ENCODE measurements at places on chromosomes 2 and 18. TPM values are rescaled to one million over a fixed set of nuclear protein-coding genes. Genes with fewer than 3 reads are reported as not detected.
A peak's percentile ranks its signal among the peaks of the same experiment; 100 is the strongest.

- no peaks in the 10 kb centered on the region for H3K27me3 ChIP-seq
- no peak overlapping the region for H3K27ac ChIP-seq
- no peak for DNase-seq
- no peaks in the 10 kb centered on the region for H3K4me1 ChIP-seq
- H3K36me3 ChIP-seq: no peaks in the 10 kb centered on the region
Measured at GRCh38 chr2:211070547-211070946, 514.1 kb downstream of the CPS1 start.

DNA sequence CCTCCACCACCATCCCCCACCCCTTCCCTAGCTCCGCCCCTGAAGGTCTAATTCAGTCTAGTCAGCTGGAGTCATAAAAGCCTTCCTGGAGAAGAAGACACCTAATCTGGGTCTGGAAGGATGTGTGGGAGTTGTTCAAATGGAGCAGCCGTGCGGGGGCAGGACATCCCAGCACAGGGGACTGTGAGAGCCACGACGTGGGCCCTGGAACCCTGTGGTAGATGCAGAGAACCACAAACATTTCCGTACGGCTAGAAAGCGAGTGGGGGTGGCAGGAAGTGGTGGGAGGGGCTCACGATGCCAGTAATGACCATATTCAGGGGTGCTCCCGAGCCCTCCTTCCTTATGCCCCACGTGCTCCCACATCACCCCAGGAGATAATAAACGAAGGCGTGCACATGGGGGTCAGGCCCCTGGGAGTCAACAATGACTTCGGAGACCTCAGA, 20.9 kb upstream of the COL6A3 start:
- peaks cover 25% of the 10 kb centered on the region for H3K4me1 ChIP-seq
- H3K36me3 ChIP-seq: no peaks in the 10 kb centered on the region
- H3K27ac ChIP-seq: peak overlapping the region; percentile 65
- no peak overlapping the region for H3K4me3 ChIP-seq
- DNase-seq: no peak
- H3K27me3 ChIP-seq: no peaks in the 10 kb centered on the region

DNA sequence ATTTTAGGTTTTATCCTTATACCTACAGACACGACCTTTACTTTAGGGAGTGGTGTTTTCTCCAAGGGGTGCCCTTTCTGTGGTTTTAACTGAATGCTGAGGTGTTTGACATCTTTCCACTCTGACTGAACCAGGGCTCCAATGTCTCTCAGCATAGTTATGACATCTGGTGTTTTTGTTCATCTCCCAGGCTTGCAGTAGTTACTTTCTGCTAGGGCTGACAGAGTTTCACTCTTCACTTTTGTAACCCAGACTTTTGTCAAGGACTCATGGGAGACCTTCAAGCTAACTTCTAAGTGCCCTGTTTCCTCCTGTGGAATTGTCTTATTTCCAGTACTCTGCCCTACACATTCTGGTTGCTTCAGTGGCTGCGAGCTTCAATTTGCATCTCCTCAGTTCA, 103.1 kb downstream of the CCDC85A start:
- no peaks in the 10 kb centered on the region for H3K36me3 ChIP-seq
- H3K27ac ChIP-seq: no peak overlapping the region
- no peak overlapping the region for H3K4me3 ChIP-seq
- no peak for DNase-seq

DNA sequence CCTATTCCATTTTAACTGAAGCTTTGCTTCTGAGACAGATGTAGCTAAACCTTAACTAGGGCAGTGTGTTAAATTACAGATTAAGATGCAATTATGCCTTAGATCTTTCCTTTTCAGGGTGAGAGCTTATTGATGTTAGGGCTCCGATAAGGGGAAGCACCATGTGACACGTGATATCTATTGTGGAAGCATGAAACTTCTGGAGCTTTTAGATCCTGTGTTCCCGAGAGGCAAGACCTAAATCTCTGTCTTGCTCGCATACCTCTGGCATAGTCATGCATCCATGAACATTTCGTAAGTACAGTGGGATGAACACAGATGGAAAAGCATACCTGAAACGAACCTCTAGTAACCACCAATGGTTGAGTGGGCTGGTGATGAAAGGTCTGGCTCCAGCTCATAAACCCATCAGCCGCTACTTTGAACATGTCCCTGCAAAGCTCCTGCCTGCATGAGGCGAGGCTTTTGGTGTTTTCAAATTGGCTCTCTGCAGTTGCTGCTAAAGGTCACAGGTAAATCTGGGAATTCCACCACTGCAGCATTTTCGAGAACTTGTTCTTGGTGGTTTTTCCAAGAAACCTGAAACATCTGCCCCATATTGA, 3.7 kb upstream of the NRP2 start:
- no peaks in the 10 kb centered on the region for H3K27me3 ChIP-seq
- no peak overlapping the region for H3K4me3 ChIP-seq
- no peak overlapping the region for H3K27ac ChIP-seq
- no peaks in the 10 kb centered on the region for H3K36me3 ChIP-seq

DNA sequence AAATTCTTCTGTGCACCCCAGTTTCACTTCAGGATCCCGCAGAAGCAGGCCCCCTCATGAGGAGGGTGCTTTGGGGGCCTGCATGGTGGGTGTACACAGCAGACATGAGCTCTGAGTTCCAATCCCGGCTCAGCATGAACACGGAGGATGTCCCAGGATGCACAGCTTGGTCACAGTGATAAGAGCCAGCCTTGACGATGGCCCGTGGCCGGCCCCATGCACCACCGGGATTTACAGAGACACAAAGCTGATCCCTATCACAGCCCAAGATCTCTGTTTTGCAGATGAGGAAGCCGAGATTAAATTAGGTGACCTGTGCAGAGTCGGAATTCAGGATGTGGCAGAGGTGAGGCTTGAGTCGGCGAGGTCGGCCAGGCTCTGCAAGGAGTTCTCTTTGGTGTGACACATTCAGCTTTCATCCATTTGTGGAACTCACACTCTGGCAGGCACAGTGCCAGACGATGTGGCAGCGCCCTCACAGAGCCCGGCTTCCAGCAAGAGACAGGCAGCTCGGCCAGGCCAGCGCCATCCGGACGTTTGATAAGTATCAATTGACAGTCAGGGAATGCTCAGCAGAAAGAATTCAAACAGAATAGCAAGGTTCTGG, 456.3 kb upstream of the MYT1L start:
- no peaks in the 10 kb centered on the region for H3K27me3 ChIP-seq
- no peak overlapping the region for H3K27ac ChIP-seq
- no peak for DNase-seq

DNA sequence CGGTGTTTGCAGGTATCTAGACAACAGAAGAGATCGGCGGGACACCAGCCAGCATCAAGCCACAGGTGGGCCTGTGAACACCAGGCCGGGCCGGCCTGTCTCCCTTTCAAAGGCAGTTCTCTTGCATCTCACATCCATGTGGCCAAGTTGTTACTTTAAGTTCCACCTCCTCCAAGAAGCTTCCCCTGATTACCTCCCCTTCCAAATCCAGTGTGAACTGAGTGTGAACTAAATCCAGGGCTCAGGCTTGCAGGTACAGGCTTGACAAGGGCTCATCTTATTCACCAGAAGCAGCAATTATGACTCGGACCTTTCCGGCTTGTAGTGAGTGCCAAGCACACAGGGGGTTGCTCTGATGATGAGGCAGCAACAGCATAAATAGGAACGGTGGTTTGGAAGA, 3.9 kb downstream of the CRACDL start:
- no peaks in the 10 kb centered on the region for H3K36me3 ChIP-seq
- DNase-seq: no peak
- H3K27me3 ChIP-seq: no peaks in the 10 kb centered on the region
- peaks cover 22% of the 10 kb centered on the region for H3K4me1 ChIP-seq

HMSD gene
- 0.63 TPM for total RNA-seq
